ENCODE measurements at places on chromosomes 12 and 14.

- no peak for DNase-seq
Measured at GRCh38 chr12:106213662-106214061, 34.2 kb downstream of the CKAP4 start.

DNA sequence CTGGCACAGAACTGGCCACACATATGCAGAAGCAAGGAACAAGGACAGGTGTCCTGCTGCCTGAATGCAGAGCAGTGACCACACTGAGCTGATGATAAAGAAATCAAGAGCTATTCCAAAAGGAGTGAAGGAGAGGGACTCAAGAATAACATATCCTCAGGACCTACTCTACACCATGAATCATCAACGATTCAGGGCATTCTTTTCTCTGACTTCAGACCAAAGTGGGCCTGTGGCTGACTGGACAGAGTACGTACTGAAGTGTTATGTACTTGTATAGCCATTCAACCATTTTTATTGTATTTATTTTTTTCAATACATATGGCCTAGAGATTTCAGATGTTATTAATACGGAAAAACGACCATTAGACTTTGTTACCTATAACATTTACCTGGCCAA is 177.5 kb upstream of the TMTC1 start:
- DNase-seq, result no peak

DNA sequence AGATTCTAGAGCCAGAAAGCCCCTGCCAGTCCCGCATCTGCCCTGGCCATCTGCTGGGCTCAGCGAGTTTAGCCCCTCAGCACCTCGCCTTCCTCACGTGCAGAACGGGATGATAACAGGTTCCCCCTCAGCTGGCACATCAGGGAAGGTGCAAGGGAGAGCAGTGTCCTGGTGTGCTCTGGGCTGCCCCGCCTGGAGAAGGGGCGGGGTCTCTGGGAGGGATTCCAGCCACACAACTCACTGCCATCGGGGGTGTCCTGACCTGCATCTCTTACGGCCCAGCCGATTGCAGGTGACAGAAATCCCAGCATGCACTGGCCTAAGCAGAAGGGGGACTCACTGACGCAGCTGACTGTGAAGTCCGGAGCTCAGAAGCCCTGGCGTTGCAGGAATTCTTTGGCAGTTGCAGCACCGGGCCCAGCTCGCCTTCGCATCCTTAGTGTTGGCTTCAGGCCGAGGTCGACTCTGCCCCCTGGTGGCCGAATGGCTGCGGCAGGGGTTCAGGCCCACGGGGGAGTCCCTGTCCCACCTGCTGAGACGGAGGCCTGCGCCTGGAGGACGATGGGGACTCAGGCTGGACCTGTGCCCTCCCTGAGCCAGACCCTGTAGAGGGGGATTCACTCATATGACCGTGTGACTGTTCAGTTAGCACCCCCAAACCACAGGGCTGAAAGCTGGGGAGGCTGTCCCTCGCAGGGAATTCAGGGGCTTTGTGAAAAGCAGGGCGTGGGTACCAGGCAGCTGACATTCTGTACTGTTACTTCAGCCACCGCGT is 178.6 kb downstream of the ADGRD1 start:
- peak; percentile 29 for DNase-seq

DNA sequence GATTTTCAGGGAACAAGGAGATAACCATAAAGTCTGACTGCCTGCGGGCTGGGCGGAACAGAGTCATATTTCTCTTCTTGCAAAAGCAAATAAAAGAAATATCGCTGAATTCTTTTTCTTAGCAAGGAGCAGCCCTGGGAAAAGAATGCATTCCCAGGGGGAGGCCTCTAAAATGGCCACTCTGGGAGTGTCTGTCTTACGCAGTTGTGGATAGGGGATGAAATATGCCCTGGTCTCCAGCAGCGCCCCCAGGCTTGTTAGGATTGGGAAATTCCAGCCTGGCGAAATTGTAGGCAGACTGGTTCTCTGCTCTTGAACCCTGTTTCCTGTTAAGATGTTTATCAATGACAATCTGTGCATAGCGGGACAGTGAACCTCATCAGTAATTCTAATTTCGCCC is 40.5 kb downstream of the PCNX1 start:
- DNase-seq, result no peak

GRCh38 chr14:99271951-99272631 is at the start of gene BCL11B:
Gene BCL11B, minus strand, starts transcription at chr14:99272197. Its CDS starts 979 bp downstream, at chr14:99271218.
- DNase-seq, result peak; percentile 79

DNA sequence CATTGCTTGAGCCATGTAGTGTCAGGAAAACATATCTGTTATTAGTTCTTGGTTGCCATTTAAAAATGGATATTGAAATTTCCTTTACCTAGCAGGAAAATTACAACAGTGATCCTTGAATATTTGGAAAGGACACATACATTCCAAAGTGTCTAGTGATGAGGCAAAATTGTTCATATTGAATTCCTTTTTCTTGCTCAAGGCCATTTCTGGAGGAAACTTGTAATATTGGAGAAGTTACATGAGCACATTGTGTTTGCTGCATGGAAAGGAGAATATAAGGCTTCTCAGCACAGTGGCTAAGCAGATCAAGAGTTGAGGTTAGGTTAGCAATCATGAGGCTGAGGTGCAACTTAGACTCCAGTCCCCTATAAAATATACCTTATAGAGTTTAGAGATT is 121.9 kb downstream of the PDE3A start:
- no peak for DNase-seq

GRCh38 chr14:24979725-24980239 is 70.2 kb downstream of the STXBP6 start:
- DNase-seq, result no peak

DNA sequence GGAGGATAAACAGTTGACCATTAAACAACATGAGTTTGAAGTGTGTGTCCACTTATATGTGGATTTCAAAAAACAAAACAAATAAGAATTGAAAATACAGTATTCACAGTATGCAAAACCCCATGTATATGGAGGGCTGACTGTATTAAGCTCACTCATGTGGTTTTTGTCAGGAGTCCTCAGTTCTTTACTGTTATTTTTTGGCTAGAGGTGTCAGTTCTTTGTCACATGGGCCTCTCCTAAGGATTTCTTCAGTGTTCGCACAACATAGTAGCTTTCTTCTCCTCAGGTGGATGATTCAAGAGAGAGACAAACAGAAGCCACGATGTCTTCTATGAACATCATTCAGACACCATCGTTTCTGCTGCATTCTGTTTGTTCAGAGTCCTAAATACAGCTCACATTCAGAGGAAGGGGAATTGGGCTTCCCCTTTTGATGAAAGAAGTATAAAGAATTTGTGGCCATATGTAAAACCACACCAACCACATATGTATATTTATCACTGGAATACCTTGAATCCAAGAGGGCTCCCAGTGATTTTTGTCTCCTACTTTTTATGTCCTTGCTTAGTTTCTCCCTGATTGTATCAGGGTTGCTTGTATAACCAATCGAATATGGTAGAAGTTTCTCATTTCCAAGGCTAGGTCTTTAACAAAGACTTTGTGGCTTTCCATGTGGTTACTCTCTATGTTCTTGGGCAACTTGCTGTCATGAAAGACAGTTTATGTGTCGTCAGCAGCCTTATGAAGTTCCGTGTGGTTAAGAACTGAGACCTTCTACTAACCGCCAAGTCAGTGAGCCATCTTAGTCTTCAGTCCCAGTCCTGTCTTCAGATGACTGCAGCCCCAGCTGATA is 18.9 kb downstream of the MNAT1 start:
- DNase-seq, result no peak

DNA sequence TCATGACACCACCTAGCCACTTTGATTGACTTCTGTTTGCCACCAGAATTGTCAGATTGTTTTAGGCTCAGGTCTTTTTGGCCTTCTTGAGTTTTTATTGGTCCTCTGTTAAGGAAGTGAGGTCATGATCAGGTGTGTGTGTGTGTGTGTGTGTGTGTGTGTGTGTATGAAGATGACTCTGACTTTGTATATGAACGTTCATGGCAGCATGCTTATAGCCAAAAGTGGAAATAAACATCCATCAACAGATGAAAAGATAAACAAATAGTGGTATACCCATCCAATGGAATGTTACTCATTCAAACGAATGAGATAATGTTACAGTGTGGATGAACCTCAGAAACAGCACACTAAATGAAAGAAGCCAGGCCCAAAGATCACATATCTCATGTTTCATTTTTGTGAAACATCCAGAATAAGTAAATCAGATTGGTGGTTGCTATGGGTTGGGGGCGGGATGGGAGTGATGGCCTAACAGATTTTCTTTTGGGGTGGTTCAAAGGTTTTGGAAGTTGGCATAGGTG is 258.6 kb downstream of the KTN1 start:
- no peak for DNase-seq

GRCh38 chr12:10554756-10555481 is 49.2 kb downstream of the EIF2S3B start:
- DNase-seq, result no peak

GRCh38 chr12:113396828-113397496 is 6.7 kb downstream of the SDS start:
- no peak for DNase-seq

DNA sequence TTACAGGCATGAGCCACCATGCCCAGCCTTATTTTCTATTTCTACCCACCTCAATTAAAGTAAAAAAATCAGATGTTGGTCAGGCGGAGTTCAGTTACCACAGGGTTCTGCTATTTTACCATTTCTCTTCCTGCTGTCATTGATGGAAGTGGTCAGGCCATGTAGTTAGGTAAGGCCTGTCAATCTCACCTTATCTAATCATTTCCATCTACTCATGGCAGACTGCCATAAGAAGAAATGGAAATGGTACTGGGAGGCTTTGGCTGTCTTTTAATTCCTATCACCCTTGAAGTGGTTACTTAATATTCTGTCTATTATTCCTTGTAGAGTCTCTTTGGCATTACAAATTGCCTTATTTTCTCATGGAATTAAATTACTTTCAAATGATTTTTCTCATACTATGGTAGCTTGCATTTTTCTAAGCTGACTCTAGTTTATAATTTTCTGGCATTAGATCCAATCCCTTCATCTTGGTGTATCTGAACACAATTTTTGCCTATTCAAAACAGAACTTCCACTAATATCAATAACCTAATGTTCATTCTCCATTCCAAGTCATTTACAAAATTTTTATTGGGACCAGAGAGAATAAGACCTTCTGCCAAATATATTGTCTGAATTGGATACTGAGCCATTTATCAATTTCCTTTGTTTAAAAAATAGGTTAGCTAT is 198.7 kb downstream of the DACT1 start:
- DNase-seq, result no peak

DNA sequence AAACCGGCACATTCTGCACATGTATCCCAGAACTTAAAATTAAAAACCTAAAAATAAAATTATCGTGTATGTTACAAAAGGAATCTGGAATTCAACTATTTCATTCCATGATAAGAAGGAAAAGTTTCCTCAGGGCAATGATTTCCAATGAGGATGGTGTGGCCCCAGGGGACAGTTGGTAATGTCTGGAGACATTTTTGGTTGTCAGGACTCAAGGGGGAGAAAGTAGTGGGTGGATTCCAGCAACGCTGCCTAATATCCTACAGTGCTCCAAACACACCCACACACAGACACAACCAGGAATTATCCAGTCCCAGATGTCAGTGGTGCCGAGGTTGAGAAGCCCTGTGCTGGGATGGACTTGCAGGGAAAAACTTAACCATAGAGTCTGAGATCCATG is 228.3 kb downstream of the TMEM132D start:
- no peak for DNase-seq

DNA sequence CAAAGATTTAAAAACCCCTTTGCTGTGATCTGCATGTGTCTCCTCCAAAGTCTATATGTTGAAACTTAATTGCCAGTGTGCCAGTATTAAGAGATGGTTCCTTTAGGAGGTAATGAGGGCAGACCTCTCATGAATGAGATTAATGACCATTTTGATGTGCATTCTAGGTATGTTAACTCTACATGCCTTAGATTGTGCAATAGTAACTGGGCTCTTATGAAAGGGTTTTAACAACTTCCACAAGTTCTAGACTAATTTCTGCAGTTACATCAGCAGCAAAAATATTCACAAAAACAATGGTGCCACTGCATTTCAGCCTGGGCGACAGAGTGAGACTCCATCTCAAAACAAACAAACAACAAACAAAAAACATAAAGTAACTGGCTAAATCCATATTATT is 3.8 kb upstream of the TAS2R10 start:
- DNase-seq, result no peak

DNA sequence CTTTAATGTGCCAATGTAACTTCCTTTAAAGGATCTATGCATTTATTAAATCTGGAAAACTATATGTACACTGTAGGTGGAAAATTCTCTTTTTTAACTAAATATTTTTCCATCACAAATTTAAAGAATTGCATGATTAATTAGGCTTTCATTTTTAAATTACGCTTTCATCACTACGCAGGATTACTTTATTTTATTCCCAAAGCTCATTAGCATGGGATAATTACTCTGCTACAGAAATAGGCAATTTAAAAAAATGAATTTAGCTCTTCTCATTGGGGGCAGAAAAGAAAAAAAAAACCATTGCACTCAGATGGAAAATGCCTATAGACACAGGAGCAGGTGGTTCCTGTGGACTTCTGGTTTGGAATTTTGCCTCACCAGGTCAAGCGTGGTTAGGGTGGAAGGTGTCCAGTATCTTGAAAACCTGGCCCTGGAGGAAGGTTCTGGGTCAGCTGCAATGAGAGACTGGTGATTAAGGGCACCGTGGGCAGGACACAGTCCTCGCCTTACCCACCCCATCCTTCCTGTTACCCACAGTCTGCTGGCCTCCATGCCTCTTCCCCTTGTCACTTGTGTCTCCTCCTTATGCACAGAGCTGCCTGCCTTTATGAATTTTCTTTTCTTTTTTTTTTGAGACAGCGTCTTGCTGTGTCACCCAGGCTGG is 17.3 kb upstream of the RIN3 start:
- no peak for DNase-seq

- DNase-seq, result peak; percentile 11
Measured at GRCh38 chr12:7395950-7396349, 48.0 kb downstream of the CD163L1 start.

DNA sequence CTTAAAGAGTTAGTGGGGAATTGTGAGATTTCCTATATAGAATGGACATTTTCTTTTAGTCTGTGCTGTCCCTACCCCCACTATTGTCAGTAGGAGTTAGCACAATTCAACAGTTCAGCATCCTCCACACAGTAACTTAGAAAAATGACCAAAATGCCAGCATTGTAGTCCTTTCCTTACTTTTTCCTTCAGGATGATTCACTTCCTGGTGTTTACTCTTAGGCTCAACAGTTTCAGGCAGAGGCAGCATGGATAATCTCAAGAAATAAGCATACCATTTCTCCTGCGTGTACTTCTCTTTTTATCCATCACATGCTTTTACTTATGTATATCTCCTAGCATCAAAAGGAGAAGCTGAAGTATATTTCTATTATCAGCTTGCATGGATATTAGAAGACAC is 683.4 kb downstream of the SLC16A7 start:
- no peak for DNase-seq

GRCh38 chr14:21275261-21275858 is 4.5 kb upstream of the RPGRIP1 start:
- DNase-seq, result no peak

- DNase-seq, result no peak
Measured at GRCh38 chr12:108190529-108190928, 61.4 kb downstream of the WSCD2 start.

Measured in RWPE1 (cell line).